ENCODE measurements at places on chromosomes 5 and 9.

DNA sequence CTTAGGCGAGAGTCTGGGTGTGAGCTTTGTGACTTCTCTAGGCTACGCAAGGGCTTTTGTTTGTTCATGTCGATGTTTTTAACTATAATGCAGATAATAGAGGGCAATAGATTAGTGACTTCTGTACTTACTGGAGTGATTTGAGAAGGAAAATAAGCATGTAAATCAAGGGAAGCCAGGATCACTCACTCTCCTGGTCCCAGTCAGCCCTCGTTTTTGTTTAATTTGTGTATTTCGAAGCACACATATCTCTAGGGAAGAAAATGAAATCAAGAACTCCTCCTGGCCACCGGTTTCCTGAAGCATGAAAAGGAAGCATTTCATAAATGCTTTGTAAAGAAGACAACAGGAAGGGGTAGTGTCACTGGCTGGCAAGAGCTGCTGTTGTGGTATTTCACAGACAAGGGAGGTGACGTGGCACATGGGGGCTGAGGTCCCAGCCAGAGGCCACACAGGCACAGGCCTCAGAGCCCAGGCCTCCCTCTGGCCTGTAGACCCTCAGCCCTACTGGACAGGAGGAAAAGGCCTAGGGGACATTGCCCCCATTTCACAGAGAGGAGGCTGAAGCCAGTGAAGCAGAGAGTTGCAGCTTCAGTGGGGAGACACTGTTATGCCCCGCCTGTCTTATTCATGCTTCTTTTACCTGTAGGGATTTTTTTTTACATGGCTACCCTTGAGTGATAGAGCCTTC, 34.1 kb downstream of the IRF1 start:
- no peak for DNase-seq

DNA sequence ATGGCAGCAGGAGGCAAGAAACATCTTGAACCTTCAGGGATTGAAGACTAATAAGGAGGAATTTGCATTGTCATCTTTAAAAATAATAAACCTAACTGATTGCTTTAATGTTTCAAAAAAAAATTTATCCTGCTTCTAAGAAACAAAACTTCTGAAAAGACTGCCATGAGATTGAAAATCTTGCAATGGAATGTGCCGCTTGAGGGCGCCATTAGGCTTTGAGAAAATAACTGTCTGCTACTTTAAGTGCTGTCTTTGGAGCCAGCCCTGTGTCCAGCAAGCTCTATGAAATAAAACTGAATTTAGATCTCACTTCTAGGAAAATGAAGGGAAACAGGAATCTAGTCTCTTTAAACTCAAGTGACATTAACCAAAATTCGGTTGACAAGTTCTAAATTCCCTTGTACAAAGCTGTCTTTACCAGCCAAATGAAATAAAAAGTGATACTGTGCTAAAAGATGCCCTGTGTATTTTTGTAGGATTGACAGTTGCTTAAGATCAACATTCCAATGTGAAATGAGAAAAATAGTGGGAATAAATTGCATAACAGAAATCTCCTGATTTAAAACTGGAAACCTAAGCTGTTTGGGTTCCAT, 79.4 kb downstream of the ESM1 start:
- peak; percentile 24 for DNase-seq

DNA sequence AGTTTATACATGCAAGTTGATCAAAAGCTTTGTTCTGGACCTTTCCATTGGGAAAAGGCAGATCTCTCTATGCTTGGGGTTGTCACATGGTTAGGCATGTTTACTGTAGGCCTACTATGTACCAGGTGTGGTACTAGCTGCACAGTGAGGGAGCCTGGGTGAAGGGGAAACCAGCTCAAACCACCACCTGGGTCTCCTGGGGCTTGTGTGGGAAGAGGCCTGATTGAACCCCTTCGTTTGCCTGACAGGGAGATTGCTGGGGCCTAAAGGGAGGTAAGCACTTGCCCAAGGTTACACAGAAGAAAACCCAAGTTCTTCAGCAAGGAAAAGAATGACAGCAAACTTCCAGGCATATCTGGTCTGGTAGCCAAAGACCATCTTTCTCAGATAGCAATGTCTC, 145.9 kb downstream of the MELK start:
- DNase-seq, result no peak

DNA sequence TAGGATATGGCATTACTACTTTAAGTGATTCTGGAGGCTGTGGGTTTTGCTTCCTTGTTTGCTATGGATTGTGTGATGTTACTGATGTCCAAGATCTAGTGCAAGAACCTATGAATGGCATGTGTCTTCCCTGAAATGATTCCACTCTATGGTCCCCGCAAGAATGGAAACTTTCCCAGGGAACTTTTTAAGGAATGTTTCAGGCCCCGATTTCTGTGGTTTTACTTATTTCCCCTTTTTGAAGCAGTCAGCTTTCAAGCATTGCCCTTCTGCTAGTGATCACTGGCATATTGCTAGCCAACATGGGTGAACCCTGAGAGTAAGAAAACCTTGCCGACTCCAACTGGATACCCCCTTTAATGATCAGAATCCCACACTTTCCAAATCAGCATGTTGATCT, 26.6 kb upstream of the CD180 start:
- DNase-seq, result no peak

GRCh38 chr5:72203251-72203845, 96.1 kb downstream of the MAP1B start:
- DNase-seq, result no peak

GRCh38 chr5:168464214-168464613, 22.1 kb upstream of the RARS1 start:
- no peak for DNase-seq

- DNase-seq, result no peak
Measured at GRCh38 chr5:153399595-153399994, 90.9 kb upstream of the GRIA1 start.

- no peak for DNase-seq
Measured at GRCh38 chr5:100407053-100407452, 128.1 kb upstream of the FAM174A start.

GRCh38 chr5:80860924-80861613, 99.1 kb upstream of the RASGRF2 start:
- DNase-seq, result no peak

- DNase-seq, result no peak
Measured at GRCh38 chr5:144065786-144066185, 104.7 kb downstream of the YIPF5 start.

- DNase-seq, result peak; percentile 18
Measured at GRCh38 chr5:106875591-106876297, 795.0 kb downstream of the EFNA5 start.

GRCh38 chr5:159899067-159900049, 16.9 kb upstream of the ADRA1B start:
- no peak for DNase-seq

- DNase-seq, result no peak
Measured at GRCh38 chr5:112253478-112254250, 165.4 kb downstream of the EPB41L4A start.

All from Panc1 (cell line).